ENCODE measurements at places on chromosomes 4 and X.
A peak's percentile ranks its signal among the peaks of the same experiment; 100 is the strongest.

DNA sequence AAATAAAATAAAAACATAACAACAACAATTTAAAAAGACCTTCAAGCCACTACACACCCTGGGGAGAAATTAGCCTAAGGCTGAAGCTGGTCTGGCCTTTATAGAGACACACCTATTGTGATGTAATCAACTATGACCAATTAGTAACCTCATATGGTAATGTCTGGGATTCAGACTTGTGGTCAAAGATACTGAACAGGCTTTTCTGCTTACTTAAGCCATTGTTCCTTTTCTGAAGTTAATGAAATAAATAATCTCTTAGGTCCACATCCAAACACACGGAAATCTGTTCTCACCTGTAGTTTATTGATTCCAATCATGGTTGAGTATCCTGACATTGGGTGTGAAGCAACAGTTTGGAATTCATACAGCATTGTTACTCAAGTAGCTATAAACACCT is 152.5 kb downstream of the PLS3 start:
- peak; percentile 5 for DNase-seq

DNA sequence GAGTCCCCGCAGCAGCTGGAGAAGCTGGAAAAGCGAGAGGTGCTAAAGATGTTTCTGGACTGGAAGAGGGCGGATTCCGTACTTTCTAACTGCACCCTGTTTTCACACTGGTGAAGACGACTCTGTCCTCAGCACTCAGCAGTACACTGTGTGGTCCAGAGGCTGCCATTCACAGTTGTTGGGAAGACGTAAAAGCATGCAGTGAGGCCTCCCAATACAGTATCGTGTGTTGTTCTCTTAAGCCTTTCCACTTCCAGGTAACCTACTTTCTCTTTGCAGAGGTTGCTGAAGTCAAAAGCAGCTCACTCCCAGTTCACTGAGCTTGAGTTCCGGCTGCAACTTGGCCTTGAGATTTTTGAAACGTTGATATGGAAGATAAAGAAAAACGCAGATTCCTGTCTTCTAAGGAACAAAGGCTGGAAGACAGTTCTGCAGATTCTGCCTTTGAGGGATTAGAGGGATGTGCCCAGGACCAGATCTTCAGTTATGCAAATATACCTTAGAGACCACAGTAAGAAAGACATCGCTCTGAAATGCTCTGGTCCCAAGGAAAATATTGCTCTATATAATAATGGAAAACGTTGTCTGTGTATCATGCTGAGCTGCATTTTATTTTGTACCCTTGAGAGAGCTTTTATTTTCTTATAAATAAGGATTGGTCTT is 540.9 kb downstream of the TRIML1 start:
- no peak for DNase-seq

DNA sequence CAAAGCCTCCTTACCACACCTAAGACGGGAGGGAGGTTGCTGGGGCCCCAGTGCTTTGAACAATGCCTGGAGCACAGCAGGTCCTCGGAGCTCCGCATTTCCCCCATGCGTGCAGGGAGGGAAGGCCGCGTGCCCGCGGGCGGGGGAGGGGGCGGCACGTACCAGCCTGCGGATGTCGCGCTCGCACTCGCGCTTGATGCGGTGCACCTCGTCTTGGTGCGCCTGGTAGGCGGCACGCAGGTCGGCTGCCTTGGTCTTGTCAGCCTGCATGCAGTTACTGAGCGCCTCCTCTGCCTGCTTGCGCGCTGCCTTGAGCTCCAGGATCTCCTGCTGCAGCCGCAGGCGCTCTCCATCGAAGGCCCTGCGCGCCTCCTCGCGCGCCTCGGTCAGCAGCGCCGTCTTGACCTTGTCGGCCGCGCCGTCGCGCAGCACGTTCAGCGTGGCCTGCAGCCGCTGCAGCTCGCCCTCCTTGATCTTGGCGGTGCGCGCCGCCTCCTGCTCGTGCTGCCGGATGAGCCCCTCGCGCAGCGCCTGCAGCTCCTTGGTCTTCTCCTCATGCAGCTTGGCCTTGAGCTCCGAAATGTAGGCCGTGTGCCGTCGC is 87.2 kb upstream of the C4orf50 start:
- DNase-seq = no peak

DNA sequence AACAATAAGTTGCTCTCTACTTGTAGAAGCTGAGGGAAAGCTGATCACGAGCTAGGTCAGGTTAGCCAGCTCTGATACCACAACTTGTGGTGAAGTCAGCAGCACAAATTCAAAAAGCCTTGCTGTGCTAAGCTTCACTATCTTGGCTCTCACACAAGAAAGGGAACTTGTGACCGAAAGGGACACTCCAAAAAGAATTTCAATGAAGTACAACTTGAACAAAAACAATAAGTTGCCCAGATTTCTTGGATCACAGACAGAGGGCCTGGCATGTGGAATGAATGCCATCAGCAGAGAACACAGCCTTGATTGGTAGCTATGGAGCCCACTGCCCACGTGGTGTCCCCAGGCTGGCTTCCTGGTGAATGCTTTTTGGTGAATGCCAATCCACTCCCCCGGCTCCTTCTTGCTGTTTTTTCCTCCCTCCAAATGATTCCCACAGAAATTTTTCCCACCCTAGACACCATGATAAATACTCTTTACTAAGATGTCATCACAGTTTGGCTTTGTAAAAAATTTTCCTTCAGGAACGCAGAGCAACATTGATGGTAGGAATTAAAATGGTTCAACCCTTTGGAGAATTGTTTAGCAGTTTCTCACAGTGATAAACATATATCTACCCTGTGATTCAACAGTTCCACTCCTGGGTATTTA is 82.6 kb downstream of the ANXA3 start:
- no peak for DNase-seq

GRCh38 chrX:102715967-102716366 is 3.7 kb downstream of the GPRASP2 start:
- no peak for DNase-seq

DNA sequence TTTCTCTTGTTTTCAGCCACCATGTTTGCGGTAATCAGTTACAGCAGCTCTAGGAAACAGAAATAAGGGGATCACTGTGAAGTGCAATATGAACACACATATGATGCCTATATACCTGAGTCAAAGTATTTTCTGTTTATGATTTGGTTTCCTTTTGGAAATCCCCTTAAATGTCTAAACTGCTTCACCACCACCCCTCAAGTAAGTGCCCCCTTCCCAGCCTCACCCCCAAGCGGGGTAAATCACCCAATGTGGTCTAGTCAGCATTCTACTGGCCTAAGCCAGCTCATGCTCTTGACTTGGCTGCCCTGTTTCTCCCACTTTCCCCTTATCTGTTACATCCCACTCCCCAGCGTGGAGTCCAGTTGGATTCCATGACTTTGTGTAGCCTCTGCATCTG is 176.5 kb downstream of the QDPR start:
- no peak for DNase-seq

All from cardiac fibroblast (primary cell).